RKO (cell line): ENCODE measurements at places on chromosomes 16 and 17.

DNA sequence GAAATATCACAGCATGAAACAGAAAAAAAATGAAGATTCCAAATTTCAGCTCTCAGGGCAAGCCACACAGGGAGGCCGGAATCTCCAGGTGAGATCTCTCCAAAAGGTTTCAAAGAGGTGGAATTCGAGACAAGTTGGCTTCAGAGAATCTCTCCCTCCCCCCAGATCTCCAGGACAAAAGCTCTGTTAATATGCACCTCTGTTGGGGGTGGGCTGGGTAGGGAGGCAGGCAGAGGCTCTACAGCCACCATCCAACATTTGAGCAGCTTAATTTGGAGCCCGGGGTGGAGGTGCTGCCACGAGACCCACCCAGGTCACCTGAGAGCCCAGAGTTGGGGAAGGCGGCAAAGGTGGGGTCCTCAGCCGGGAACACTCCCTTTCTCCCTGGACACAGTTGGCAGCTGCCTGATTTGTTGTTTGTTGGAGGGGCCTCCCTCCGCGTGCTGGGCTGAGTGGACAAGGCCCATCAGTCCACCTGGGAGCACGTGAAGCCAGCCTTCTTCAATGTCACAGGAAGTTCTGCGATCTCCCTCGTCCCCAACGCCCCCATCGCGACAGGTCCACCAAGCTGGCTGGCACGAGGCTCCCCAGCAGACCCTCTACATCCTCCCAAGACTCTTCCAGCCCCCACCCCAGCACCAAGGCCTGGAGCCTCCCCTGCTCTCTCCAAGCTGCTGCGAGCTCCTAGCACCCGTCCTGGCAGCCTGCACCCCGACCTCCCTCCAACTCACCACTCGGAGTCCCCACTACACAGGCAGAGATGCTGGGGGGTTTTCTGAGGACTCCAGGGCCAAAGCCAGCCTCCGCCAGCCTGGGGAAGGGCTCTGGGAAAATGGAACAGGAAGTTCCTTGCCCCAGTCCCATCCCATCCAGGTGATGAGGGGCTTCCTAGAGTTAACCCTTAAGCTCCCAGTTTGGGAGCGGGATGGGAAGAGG lies at the start of gene ZSCAN10:
Gene ZSCAN10 (minus strand): TSS at position 836 of the 936 bp plus-strand sequence. CDS start 6,357 bp downstream, outside the sequence.
- no peak for DNase-seq

GRCh38 chr16:88466949-88467348 lies 13.9 kb downstream of the ZFPM1 start:
- DNase-seq = no peak

- DNase-seq = no peak
Measured at GRCh38 chr17:73835605-73836004, 191.4 kb upstream of the SDK2 start.

- DNase-seq = no peak
Measured at GRCh38 chr16:67606632-67607031, 38.3 kb upstream of the CARMIL2 start.

- DNase-seq = no peak
Measured at GRCh38 chr16:3829631-3830536, 50.6 kb downstream of the CREBBP start.

DNA sequence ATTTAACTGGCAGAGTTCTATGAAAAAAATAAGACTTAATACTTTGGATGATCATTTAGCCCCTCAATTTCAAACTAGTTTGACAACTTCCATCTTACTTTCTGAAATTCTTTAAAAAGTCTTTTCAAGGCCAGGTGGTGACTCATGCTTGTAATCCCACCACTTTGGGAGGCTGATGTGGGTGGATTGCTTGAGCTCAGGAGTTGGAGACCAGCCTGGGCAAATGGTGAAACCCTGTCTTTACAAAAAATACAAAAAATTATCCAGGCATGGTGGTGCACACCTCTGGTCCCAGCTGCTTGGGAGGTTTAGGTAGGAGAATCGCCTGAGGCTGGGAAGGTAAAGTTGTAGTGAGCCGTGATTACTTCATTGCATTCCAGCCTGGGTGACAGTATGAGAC lies 154.4 kb downstream of the TANC2 start:
- no peak for DNase-seq

- no peak for DNase-seq
Measured at GRCh38 chr16:55051571-55052347, 121.1 kb downstream of the IRX5 start.

GRCh38 chr16:67226295-67226803 lies 581 bp upstream of the TMEM208 start:
- no peak for DNase-seq

DNA sequence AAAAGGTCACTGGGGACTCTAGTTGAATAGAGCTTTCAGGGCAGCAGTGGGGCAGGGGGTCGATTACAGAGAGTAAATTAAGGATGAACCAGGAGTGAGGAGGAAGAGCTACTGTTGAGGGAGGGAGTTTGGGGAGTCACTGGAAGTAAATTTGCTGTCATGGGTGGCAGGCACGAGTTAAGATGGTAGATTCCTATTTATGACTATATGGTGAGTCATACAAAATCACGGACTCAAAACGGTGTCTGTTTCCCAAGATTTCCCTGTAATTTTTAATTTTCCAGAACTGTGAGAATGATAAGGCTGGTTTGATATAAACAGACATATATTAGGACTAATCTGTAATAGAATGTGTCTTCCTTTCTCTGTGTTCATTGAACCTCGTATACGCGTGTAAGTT lies 287.6 kb upstream of the GOT2 start:
- peak; percentile 60 for DNase-seq

GRCh38 chr16:19980632-19981265 lies 92.9 kb downstream of the GPR139 start:
- peak; percentile 28 for DNase-seq

DNA sequence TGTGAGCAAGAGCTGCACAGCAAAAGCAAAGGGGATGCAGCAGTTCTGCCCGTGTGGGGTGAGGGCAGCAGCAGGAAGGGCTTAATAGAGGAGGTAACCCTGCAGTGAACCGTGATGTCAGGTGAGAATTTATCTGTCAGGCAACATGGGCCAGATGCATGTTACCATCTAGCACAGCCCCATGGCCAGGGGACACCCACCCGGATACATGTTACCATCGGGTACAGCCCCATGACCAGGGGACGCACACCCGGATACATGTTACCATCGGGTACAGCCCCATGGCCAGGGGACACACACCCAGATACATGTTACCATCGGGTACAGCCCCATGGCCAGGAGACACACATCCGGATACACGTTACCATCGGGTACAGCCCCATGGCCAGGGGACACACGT lies 99.4 kb downstream of the RBFOX3 start:
- no peak for DNase-seq

DNA sequence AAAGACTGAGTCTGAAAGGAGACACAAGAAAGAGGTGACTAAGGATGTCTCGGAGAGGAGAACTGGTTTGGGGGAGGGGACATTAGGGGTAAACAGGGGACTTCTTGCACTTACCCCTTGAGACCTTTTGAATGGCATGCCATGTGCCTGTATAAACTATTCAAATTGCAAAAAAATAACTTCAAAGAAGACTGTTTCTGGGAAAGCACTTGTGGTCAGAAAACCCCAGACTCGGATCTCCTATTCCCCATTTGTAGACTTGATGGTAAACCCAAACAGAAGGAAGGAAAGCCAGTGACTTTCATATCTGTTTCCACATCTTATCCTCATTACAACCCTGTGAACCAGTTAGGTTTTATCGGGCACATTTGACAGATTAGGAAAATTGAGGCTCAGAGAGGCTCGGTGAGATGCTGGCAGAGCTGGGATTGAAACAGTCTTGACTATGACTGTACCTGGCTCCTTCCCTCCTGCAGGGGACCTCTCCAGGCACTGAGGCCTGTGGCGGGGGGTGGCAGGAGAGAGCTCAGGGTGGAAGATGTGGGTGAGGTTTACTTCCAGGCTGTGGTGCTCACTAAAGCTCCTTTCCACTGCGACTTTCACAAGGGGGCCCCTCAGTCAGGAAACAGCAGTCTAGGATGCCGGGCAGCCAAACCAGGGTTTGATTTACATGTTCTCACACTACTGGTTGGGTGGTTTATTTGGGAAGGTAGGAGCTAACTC lies 30.5 kb upstream of the PLCG2 start:
- no peak for DNase-seq

GRCh38 chr17:63474174-63474573 lies 2.7 kb upstream of the ACE start:
- DNase-seq = no peak

GRCh38 chr16:71769222-71769621 lies 39.4 kb downstream of the AP1G1 start:
- no peak for DNase-seq

DNA sequence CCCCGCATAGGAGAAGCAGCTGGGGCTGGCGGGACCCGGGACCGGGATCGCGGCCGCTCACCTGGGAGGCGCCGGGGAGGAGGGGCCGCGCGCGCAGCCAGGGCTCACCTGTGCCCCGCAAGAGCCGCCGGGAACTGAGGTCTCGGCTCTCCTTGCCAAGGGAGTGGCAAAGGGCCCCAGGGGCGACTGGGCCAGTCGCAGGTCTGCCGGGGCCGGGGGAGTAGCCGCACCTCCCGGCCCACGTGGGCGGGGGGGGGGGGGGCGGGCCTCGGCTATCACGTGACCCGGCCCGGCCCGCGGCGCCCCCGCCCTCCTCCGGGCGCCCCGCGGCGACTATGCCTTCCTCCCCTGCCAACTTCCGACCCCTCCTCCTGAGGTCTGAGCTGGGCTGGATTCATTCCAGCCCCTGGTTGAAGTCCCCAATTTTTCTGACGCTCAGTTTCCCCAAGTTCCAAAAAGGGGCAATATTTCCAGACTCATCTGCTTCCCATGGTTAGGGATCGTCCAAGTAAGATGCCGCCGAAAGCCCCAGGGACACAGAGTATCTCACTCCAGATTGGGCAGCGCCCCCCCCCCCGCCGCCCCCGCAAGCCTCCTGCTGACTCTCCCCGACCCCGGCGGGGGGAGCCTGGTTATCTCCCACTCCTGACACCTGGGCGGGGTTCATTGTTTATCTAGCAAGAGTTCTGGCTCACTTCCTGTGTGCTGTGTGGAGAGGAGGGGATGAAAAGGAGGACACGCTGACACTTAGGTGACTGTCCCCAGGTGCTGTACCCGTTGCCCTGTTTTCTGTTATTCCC lies at the start of gene TMC6:
Gene TMC6 (minus strand): TSS at position 205 of the 800 bp plus-strand sequence. CDS start 1,923 bp downstream, outside the sequence.
- DNase-seq = peak; percentile 65
